ENCODE measurements at places on chromosomes 7 and 10.

- no peak for DNase-seq
Measured at GRCh38 chr10:44921061-44921460, 9.9 kb downstream of the TMEM72 start.

DNA sequence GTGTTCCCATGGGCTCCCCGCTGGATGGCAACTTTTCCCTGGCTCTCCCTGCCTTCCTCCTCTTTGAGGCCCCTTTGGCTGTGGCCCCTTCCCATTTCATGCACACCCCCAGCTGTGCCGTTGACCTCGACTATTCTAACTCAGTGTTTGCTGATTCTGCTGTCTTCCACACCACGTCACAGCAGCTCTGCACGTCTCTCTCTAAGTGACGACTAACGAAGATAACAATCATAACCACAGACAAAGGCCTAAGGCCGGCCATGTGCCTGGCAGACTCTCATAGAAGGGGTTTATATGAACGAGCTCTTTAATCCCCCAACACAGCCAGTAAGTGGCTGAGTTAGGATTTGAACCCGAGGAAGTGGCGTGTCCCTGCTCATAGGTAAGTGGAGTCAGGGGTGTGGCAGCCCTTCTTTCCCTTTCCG, 151.5 kb upstream of the SHH start:
- no peak for DNase-seq

DNA sequence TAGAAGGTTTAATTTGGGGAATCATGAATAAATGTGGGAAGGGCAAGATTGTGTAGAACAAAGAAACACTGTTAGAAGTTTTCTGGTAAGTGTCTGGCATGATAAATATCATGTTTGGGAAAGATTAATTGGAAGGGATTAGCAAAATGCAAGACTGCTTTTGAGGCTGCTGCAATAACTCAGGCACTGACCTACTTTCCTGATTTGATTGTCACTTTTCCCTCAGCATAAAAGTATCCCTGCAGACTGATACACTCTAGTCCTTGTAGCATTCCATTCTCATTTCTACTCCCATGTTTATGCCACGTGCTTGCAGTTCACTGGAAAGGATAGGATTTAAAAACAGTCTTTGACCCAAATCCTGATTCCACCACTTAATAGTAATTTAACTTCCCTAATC, 303.3 kb upstream of the SEMA3A start:
- DNase-seq: no peak

DNA sequence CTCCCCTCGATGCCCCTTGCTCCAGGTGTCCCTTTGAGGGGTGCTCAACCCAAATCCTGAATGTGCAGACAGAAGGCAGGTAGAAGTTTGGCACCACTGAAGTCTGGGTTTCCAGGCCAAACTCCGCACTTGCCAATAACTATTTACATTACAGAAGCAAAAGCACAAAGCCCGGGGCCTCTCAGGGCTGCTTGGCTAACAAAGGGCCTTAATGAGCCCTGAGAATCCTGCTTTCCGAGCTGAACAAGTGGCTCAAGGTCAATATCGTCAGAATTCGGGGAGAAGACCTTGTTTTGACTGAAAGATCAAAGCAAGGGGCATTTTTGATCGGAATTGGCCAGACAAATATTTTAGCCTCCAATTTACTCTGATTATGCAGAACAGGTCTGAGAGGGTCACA, 189.9 kb downstream of the HERPUD2 start:
- DNase-seq: no peak

DNA sequence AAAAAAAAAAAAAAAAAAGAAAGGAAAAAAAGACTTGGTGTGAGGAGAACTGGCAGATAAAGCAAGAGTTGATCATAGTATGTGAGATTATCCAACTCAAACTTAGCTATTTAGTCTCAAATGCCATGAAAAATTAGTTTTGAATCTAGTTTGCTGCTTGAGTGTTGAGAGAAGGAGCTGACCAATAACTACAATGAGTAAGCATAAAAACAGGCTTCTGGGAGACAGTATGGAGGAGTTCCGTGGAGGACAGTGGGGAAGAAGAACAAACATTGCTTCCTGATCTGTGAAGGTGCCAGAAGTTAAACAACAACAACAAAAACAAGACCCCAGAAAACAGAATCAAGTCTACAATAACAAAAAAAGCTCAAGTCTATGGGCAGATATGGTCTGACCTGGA, 317.1 kb upstream of the POT1 start:
- no peak for DNase-seq

- no peak for DNase-seq
Measured at GRCh38 chr10:97766996-97767924, 4.5 kb downstream of the SFRP5 start.

DNA sequence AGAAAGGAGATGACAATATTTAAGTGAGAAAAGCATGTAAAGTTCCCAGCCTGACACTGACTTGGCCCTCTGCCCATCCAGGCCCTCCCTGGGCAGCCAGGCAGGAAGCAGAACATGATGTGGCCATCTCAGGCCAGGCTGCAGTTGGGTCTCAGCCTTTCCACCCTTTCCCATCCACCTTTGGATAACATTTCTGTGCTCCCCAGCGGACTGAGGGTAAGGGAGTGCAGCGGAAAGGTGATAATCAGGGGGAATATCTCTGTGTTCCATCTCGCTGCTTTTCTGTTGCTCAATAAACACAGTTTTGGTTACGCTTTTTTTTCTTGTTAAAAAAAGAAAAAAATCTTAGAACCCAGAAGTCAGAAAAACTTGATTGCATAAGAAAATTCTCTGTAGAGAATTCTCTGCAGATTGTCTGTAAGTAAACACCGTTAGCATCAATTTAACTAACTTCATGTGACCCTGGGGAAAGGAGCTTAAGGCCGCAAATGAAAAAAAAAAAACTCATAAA, 37.2 kb upstream of the TARP start:
- no peak for DNase-seq

- DNase-seq: no peak
Measured at GRCh38 chr10:130203626-130204025, 67.4 kb downstream of the GLRX3 start.

Data from memory B cell (primary cell).